T-helper 2 cell (primary cell): ENCODE measurements at places on chromosomes 2 and 18.

DNA sequence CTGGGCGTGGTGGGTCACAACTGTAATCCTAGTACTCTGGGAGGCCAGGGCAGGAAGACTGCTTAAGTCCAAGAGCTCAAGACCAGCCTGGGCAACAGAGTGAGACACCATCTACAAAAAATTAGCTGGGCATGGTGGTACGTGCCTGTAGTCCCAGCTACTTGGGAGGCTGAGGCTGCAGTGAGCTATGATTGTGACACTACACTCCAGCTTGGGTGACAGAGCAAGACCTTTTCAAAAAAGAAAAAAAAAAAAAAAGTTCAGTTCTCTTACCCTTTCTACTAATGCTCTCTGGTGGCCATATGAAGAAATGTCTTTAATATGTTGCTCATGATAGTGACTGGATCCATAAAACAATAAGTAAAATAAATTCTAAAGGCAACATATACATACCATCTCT is 14.9 kb downstream of the TYW5 start:
- no peak for DNase-seq

DNA sequence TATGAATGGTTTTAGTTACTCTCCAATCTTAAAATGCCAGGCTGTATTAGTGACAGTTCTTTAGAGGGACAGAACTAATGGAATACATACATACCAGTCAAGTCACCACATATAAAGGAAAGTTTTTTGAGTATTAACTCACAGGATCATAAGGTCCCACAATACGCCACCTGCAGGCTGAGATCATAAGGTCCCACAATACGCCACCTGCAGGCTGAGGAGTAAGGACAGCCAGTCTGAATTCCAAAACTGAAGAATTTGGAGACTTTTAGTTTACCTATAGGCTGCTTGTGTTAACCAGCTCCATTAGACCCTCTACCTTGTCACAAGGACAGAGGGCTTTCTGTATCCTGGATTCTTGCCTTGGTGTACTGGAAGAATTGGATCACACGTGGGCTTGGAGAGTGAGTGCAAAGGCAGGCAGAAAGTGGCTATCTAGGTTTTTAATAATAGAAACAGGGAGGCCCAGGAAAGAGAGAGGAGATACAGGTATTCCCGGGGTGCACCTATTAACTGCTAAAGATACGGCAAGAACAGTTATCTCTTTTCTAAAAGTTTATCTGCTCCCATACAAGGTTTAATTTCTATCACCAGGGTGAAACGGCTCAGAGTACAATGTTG is 234.9 kb upstream of the CYRIA start:
- DNase-seq = no peak

GRCh38 chr18:77422974-77423867 is 173.6 kb downstream of the GALR1 start:
- no peak for DNase-seq

GRCh38 chr2:150133623-150134022 is 353.8 kb downstream of the RND3 start:
- DNase-seq = no peak

DNA sequence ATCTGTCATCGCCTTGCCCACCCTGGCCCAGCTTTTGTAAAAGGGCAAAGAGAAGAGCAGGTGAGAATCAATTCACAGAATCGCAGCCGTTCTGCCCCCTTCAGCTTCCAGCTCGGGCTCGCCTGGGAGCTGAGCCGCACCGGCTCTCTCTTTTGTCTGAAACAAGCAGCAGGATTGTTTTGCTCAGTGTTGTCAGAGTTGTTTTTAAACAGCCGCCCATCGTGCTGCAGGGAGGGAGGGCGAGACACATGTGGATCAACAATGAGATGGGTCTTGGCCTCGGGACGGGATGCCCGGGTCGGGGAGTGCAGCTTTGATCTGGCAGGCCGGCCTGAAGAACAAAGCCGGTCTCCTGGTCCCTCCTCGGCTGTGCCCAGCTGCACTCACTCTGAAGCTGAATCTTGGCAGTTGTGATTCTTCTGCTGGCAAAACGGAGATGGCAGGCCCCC is 39.7 kb upstream of the HDAC4 start:
- no peak for DNase-seq

DNA sequence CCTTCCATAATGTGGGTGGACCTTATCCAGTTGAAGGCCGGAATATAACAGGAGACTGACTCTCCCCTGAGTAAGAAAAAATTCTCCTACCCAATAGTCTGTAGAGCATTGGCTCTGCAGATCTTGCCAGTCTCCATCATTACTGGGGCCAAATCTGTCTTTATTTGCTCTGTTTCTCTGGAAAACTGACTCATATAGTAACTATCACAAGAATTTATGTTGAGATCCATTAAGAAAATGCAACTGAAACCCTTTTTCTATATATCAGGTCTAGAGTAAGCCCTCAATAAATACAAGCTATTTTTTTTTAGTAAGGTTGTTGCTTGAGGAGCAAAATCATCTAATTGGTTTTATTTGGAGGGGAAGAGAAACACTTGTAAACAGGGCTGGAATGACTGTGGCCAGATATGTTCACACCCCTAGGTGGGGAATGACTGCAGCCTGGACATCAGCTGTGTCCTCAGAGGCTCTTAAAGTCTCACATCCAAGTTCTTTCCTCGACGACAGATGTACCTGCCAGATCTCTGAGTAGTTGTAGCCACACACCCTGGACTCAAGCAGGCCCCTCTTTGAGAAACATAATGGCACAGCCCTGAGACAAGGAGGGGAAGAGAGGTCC is 339.7 kb downstream of the TNS1 start:
- no peak for DNase-seq

- DNase-seq = no peak
Measured at GRCh38 chr2:71962911-71963694, 184.6 kb downstream of the CYP26B1 start.

GRCh38 chr2:172207911-172208310 is 105.2 kb upstream of the DLX2 start:
- DNase-seq = no peak

DNA sequence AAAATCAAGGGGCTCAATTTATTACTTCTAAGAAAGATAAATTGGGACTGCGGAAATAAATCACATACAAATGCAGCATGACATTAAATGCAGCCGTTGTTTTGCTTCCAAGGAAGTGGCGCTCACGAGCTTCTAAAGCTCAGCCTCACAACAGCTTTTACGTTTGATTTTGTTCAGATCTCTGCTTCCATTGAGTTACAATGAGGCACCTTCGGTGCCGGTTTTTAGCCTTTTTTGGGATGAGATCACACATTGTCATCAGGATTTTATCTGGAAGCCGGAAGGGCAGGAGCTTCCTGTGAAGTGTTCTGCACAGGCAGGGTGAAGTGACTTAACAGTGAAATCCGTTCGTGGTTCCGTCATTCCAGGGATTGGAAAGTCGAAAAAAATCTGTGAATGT is 209.8 kb downstream of the DCDC2C start:
- DNase-seq = no peak

DNA sequence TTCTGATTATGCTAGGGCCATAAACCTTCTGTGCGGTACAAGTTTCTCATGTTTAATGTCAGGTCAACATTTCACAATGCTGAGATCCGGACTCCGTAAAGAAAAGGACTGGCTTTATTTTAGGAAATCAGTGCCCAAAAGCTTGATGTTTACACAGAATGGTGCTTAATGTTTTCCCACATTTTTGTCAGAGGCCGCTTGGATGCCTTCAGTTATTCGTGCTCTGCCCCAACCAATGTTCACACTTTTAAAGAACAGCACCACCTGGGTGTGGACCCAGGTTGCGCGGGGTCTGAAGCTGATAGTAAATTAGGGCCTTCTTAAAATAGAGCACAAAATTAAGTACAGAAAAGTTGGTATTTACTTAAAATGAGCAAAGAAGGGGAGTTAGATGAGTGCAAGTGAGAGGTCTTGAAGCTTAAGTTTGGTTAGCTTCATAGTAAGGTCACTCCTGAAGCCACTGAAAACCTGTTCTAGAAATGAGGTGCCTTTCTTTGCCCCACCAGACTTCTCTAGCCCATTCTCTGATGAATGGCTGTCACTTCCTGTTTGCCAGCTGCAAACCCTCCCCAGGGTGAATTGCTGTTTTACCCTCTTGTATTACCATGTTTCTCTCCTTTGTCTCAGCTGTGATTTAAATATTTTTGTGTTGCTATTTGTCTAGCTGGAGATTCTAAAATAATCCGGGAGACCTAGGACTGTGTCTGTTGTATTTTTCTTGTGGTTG is 20.5 kb downstream of the SLC3A1 start:
- no peak for DNase-seq

GRCh38 chr2:197502201-197502600 is 2.0 kb downstream of the HSPE1 start:
- no peak for DNase-seq

GRCh38 chr2:216553482-216554240 is 55.0 kb downstream of the RPL37A start:
- no peak for DNase-seq

DNA sequence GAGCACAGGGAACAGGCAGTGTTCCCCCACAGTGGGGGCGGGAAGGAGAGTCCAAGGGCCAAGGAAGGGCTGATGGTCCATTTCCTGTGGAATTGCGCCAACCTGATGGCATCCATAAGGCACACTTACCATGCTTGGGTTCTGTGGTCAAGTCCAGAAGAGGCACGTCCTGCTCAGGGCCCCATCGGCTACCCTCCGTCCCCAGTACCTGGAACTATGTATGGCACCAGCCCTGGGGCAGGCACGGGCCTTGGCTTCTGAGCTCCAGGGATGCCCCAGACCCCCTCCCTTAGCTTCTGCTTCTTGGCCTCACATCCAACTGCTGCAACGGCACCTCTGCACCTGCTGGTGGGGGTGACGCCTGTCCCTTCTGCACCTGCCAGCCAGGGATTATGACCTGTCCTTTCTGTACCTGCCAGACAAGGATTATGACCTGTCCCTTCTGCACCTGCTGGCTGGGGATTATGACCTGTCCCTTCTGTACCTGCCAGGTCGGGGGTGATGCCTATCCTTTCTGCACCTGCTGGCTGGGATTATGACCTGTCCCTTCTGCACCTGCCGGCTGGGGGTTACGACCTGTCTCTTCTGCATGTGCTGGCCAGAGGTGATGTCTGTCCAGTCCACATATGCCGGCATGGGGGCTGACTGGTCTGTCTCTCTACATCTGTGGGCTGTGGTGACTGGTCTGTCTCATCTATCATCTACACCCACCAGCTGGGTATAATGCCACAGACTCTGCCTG is 45.4 kb upstream of the SNTG2 start:
- DNase-seq = no peak

DNA sequence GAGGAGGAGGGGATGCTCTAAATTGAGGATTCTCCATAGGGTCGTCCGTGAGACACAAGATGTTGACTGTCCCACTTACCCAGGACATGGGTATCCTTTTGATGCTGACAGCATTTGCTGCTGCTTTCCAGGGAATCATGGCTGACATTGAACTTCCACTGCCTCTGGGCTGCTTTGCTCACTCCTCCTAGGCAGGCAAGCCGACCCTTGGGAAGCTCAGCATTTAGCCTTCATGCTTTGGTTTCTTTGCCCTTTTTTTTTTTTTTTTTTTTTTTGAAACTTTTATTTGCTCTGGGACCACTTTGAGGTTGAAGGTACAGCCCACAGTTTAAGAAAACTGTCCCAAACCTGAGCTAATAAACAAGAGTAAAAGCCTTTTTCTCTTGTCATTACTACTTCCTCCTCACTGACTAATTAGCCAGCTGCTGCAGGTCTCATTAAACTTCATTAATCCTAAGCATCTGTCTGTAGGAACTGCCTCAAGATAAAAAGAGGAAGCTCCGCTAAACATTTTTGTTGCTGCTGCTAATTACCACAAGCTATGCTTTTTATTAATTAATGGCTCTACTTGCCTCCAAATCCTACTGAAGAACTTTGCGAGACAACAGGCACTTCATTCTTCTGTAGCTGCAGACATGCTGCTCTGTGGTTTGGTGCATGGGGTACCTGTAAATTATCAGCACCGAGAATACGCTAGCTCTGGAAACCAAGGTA is 125.4 kb downstream of the SPTBN1 start:
- DNase-seq = peak; percentile 38

DNA sequence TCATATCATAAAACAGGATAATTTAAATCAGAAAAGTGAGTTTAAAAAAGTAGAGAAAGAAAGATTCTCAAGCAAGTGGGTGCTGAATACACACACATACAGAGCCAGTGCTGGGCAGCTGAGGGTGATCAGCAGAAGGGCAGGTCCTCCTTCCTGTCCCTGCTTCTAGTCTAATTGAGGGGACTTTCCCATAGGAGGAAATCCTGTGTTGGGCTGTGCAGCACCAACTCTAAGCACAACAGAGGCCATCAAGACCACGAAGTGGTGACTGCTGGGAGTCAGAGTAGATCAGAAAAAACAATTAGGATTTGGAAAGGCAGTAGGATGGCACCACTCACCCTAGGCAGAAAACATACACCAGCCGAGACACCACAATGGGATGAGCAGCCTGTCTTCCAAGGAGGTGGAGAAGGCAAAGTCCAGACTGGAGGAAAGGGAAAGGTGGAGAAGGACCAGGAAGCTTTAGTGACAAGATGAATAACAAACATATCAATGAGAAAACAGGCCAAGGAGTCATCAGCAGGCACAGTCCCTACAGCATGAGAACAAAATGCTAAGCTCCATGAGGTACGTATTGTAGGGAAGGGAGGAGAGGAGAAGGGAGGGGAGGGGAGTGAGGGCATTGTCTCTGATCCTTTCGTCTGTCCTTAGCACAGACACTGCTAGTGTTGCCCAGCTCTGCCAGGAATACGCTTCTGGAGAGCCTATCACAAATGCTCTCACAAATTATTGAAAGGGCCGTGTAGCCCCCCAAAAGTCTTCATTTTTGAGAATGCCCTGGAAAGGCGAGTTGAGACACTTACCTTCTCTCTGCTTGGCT is 16.7 kb upstream of the MSGN1 start:
- DNase-seq = no peak

- no peak for DNase-seq
Measured at GRCh38 chr2:84919885-84920580, 14.6 kb downstream of the TMSB10 start.

- no peak for DNase-seq
Measured at GRCh38 chr2:219003267-219003634, 10.0 kb upstream of the CRYBA2 start.

GRCh38 chr18:44818668-44819403 is 138.1 kb downstream of the SETBP1 start:
- no peak for DNase-seq

- no peak for DNase-seq
Measured at GRCh38 chr2:235414422-235414821, 79.4 kb upstream of the AGAP1 start.

- no peak for DNase-seq
Measured at GRCh38 chr2:10688921-10689807, 611 bp downstream of the NOL10 start.

DNA sequence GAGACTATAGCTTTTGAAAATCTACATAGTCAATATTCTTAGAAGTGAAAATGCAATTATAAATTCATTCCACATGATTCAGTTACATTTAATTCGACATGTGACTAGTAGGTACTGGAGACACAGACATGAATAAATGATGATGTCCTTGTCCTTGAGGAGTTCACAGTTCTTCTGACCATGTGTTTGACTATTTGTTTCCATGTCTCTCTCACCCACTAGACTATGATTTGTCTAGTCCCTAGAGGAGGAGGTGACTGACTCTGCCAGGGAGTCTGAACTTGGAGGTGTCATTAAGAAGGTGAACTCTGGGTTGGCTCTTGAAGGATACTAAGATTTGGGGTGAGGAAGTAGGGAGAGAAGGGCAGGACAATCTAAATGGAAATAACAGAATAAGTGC is 20.7 kb upstream of the UGP2 start:
- no peak for DNase-seq
